Fibroblast of skin of scalp (primary cell): ENCODE measurements at places on chromosomes 5 and 9.

- peak; percentile 15 for DNase-seq
Observed at GRCh38 chr5:10030219-10030831, 219.4 kb downstream of the ATPSCKMT start.

DNA sequence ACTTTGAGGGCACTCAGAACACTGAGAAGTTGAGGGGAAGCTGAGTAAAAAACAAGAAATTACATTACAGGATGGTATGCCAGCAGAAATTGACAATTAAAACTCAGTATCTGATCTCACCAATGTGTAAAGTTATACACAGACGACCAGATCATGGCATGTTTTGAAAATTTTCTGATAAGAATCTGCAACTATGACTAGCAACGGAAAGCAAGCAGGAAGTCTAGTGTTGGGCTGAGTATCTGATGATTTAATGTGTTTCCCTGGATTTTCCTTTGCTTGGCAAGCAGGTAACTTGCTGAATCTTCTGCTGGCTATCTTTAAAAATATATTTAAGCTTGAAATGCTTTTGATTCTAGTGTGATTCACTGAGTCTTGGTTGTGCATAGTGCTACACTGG lies 5.2 kb upstream of the GCNT4 start:
- no peak for DNase-seq

DNA sequence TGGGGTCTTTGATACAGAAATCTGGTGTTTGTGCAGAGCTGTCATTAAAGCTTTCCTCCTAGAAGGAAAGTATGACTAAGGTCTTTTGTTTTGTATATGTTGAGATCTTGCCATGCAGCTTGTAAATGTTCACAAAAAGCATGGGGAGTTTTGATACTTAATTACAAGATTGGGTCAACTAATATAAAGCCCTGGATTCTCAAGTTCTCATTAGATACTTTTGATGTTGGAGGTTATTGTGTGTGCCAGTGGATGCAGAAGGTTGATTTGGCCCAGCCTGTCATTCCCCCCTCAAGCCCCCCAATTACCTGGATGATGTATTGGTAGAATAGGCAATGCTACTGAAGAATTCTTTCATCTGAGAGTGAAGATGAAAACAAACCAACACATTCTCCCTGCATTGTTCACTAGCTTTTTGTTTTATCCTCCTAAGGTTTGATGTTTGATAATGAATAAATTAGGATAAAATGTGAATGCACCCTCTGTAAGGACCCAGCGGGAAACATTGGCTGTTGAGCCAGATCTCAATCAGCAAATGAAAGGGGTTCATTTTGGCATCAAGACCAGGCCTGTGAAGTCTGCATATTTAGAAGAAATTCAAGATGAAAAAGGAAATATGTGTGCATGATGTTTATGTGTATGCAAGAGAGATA lies 61.9 kb upstream of the ADAMTS19 start:
- no peak for DNase-seq

DNA sequence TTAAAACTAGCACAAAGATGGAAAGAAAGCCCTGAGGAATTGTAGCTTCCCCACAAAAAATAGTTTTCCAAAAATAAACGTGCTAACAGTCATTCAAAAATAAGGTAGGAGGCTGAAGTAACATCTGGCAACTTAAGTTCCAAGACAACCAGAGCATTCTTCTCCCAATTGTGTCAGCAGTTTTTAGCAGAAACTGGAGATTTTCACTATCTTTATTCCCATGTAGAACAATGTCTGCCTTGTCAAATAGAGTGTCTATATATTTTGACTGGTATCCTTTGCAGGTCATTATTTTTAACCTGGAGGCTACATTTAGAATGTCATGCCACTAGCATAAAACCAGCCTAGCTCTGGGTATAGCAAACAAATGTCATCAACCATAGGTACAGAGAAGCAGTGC lies 10.8 kb downstream of the TYRP1 start:
- no peak for DNase-seq
